Posterior cingulate gyrus (tissue), 11 donors: ENCODE measurements at places on chromosomes 7 and 10.

DNA sequence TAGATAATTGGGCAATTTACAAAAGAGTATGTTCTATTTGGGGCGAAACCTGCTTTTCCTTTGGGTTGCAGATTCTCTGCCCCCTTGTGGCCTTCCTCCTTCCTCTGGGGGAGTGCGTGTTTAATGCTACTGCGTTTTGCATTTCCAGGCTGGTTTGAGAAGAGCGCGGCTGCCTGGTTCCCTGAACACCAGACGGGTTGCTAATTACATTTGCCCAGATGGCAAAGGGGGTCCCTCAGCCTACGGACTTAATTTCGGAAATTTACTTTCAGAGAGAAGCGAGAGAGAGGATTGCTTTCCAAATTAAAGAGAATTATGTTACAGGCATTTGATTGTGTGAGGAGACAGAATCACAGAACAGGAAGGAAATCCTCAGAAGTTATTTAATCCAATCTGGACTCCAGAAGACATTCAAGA is 91.9 kb upstream of the JAZF1 start:
- peak; percentile 85 for DNase-seq

DNA sequence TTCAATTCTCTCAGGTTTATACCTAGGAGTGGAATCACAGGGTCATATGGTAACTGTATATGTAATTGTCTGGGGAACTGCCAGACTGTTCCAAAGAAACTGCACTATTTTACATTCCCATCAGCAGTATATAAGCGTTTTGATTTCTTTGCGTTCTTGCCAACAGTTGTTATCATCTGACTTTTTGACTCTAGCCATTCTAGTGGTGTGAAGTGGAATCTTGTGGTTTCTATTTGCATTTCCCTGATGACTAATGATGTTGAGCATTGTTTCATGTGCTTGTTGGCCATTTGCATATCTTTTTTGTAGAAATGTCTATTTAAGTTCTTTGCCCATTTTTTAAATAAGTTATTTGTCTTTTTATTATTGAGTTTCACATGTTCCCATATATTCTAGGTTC is 44.3 kb upstream of the ZC3HAV1 start:
- no peak for DNase-seq

DNA sequence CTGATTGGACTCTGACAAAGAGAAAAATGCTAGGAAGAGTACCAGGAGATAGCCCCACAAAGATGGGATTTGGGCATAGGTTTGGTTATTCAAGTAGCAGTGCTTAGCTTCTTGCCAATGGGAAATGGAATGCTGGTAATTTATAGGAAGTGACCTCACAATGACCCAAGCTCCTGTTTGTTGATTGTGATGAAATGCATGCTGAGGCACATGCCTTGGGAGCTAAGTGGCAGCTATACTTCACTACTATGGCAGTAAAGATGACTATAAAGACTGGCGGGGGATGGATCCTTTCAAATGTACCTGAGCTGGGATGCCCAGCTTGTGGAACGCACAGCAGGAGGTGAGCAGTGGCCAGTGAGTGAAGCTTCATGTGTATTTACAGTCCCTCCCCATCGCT is 153.8 kb downstream of the ZNF22 start:
- DNase-seq, result no peak

DNA sequence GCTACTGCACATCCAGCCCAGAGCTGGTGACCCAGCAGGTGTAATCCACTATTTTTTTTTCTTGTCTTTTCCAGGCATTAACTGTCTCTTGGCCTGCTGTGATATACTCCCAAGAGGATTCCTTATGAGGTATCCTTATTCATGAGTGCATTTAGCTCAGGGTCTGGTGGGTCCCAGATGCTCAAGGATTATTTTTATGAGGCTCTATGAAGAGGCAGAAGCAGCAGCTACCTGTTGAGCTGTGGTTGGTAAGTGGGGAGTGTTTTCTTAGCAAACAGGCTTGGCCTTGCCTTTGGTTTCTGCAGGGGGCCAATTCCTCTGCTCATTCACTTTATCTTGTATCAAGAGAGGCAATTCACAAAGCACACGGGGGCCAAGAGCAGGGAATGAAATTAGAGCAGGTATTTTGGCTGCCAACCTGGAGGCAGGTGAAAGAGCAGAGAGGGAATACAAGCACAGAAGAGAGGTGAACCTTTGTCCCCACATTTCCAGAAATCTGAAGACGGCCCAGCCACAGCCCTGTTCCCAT is 221.6 kb downstream of the TMEM178B start:
- no peak for DNase-seq

GRCh38 chr10:129056734-129057689 is 410.0 kb upstream of the MGMT start:
- no peak for DNase-seq

DNA sequence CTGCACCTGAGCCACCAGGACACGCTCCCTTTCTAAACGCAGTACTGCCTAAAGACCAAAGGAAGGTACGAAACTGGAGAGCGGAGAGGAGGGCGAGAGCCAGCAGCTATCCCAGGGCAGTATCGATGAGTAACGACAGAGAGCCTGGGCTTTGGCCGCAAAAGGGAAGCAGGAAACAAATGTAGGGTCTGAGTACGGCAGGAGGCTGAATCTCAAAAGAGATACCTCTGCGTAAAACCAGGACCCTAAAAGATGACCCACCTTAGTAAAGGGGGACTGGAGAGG is 20.4 kb downstream of the PARP12 start:
- no peak for DNase-seq

- no peak for DNase-seq
Observed at GRCh38 chr10:70838270-70838805, 22.6 kb downstream of the SGPL1 start.

DNA sequence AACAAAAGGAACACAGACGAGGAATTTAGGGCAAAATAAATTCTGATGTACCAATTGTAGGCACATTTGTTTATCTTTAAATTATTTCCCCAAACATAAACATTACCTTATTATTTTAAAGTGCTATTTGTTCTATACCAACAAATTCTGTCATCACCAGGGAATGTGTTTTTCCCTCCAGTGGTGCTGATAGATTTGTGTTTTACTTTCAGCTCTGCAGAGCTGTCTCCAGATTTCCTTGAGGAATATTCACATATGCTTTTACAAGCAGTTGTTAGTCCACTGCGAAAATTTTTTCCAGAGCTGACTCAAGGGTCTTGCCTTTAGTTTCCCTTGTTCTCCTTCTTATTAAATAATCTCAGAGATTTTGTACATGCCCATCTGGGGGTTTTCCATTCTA is 362.8 kb downstream of the PHF14 start:
- no peak for DNase-seq

GRCh38 chr7:2011266-2012043 is 221.3 kb downstream of the MAD1L1 start:
- no peak for DNase-seq

DNA sequence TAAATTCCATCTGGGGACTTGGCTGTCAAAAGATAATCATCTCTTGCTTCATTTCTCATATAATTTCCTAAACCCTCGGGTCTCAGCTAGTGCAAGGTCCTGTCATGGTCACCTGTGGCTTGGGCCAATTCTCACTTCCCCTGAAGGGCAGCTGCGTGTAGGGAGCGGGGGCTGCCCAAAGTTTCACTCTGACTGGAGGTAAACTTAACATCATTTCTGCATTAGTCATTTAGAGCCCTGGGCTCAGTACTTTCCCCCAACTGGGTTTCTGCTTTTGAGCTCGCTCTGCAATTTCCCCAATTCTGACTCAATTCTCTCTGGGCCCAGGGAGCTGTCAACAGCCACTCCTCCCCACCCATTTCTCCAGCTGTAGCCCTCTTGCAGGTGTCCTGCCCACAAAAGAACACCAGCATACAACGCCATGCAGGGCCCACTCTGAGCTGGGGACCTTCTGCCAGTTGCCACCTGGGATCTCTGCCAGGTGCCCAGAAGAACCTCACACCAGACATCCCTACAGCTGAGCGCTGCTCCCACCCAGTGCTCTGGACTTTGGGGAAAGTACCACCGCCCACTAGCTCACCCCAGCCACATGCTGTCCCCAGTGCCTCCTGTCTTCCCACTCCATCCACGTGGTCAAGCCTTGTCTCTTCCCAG is 37.9 kb downstream of the VOPP1 start:
- no peak for DNase-seq

GRCh38 chr10:49325916-49326783 is 27.2 kb downstream of the C10orf71 start:
- no peak for DNase-seq

- DNase-seq, result no peak
Observed at GRCh38 chr10:48461623-48462481, 143.0 kb downstream of the ARHGAP22 start.

DNA sequence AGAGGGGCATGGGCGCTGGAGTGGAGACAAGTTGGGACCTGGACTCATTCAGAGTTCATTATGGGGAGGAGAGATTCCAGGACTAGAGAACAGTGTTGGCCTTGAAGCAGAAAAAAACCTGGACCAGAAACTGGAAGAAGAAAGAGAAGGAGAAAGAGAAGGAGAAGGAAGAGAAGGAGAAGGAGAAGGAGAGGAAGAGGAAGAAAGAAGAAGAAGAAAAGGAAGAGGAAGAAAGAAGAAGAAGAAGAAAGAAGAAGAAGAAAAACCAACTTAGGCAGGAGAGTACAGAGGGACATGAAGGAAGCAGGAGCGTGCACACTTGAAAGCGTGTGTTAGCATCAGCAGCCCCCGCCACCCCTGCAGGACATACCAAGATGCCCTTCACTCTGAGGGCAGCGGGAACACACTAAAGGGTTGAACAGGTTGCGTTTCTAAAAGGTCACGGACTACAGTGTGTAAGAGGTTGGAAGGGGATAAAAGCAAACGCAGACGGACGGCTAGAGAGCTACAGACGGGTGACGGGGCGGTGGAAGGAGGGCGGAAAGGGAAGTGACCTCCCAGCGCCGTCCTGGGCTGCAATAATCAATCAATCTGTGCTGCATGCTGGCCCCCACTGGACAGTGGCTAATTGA is 95.3 kb downstream of the SEC61G start:
- DNase-seq, result no peak

DNA sequence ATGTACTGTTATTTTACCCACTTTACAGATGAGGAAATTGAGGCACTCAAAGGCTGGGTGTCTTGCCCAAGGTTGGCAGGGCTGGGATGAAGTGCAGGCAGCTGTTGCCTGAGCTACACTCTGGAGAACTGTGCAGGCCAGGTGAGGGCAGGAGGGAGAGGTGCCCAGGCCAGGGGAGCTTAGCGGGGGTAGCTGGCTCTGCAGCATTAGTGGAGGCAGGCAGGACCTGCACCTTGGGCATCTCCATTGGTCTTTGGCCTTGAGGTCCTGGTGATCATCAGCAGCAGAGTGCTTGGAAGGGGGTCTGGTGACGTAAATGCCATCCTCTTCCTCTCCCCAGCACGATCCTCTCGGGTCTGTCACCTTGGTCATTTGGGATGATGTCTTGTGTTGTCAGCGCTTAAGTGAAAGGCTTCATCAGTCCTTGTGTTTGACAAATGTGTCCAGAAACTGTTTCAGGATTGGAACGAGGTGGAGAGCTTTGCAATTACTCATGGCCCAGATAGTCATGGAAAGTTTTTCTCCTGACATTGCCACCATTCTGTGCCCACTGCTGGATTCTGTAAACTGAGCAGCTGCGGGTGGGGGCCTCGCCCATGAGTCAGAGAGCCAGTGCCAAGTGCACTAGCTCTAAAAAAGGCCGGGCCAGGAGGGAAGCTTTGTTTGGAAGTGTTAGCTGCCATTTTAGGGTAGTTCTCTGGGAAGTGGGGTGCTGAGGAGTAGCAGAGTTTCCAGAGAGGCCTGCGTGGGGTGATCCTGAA is 47.6 kb downstream of the TSPAN15 start:
- DNase-seq, result no peak

DNA sequence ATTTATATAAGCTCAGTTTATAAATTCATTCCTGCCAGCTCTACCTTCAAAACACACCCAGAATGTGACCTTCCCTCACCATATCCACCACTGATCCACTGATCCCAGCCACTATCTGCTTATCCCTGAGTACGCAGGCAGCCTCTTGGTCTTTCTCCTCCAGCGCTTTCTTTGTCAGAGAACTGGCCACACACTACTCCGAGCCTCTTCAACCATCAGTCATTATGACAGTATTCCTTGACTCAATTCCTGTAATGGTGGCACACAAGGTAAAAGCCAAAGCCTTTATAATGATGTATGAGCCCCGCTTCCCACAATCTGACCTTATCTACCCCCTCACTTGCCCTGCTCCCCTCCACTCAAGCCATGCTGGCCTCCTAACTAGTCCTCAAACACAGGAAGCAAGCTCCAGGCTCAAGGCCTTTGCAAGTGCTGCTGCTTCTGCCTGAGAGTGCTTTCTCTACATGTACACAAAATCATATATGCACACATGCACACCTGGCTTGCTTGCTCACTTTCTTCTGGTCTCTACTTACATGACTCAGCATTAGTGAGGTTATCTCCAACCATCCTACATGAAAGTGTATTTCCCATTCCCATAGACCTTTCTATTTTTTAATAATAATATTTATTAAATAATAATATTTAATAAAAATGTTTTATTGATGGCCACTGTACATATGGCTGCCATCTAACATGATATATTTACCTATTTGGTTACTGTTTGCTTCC is 150.4 kb upstream of the FEZF1 start:
- DNase-seq, result no peak

DNA sequence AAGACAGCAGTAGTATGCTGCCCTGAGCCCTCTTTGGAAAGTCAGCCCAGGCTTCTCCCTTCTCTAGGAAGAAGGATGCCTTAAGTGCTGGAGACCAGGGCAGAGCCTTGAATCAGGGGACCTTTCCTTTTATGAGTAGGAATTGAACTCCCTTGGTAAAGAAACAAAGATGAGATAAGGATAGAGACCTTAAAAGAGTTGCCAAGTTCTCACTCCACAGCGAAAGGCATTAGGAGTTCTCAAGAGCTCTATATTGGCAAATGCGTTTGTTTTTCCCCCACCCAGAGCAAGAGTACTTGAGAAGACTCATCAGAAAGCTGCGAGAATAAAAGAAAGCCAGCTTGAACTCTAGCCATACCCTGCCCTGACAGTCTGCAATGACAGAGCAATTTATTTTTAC is 72.9 kb upstream of the OGDHL start:
- no peak for DNase-seq

DNA sequence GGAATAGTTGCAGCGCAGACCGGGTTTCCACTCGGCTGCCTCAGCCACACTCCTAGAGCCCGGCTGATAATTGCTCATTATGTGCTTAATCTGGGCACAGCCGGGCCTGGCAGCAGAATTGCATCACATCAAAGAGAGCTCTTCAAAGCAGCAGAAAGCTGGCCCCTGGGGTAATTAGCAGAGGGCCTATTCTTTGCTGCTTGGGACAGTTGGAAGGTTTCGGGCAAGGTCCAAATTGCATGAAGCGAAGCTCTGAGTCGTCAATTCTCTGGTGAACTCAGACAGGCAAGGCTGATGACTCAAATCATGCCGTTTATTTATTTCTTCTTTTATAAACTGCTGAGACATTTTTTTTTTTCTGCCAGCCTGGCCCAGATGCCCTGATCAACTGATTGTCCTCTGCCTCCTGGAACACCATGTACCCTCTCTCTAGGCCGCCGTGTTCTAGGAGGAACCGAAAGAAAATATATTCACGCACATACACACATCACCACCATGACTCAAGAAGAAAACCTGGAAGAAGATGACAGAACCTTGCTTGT is 242.2 kb downstream of the RAB11FIP2 start:
- peak; percentile 31 for DNase-seq

DNA sequence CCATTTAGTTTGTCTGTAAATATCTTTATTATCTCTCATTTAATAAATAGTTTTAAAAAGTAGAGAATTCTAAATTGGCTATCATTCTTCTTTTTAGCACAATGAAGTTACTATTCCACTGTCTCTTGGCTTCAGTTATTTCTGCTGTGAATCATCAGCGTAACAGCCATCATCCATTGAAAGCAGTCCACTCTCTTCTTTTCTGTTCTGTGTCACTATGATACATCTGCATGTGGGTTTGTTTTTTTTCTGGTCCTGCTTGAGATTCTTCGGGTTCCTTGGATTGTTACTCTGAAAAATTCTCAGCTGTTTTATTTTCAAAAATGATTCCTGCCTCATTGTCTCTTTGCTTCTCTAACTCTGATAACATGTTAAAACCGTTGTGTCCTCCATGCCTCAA is 52.5 kb downstream of the CSGALNACT2 start:
- no peak for DNase-seq
